ENCODE measurements at places on chromosomes 7 and 10.

- no peak for DNase-seq
These were observed 12.8 kb upstream of the FMC1 start for GRCh38 chr7:139328375-139328774.

GRCh38 chr7:139132887-139133286 lies 23.4 kb upstream of the ZC3HAV1 start:
- no peak for DNase-seq

DNA sequence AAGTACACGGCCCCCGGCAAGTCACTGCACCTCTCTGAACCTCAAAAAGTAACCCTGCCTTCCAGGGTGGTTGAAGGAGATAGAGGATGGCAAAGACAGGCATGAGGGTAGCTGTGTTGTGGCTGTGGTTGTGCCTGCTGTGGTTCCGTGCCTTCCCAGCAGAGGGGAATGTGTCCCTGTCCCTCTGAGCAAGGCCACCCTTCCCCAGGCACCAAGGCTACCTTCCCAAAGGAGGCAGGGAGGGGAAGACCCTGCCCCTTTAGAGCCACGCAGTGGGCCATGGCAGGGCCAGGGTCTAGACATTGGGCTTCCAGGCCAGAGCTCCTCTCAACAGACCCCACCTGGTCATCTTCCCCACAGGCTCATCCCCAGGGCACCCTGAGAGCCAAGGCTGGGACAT lies 18.8 kb downstream of the CRHR2 start:
- DNase-seq: no peak

DNA sequence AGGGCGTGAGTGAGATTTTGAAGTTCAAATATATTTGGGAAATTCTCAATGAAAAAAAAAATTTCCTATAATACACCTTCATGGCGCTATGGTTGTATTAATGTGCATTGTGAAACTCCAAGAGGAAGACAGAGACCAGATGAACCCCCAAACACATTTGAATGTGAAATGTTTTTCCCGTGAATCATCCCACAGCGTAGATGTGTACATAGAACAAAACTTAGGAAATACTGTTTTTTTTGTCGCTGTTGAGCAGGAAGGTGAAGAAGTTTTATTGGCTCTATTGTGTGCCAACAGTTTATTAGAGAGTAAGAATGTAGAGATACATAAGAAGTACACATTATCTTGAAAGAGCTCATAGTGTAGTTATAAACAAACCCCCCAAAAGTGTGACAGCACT lies 134.0 kb downstream of the KCND2 start:
- DNase-seq: no peak

GRCh38 chr7:94421681-94422080 lies 27.0 kb downstream of the COL1A2 start:
- no peak for DNase-seq

GRCh38 chr7:2950578-2950977 lies 93.1 kb downstream of the CARD11 start:
- DNase-seq: no peak

All from HepG2 (cell line).